ENCODE measurements at places on chromosomes 6 and 20. TPM values are rescaled to one million over a fixed set of nuclear protein-coding genes. Genes with fewer than 3 reads are reported as not detected.

GRCh38 chr6:154432533-154433476 lies 76.2 kb upstream of the IPCEF1 start:
- H3K27ac ChIP-seq = no peak overlapping the region
- H3K27me3 ChIP-seq = no peaks in the 10 kb centered on the region
- no peak for DNase-seq
- no peak overlapping the region for H3K4me3 ChIP-seq

DNA sequence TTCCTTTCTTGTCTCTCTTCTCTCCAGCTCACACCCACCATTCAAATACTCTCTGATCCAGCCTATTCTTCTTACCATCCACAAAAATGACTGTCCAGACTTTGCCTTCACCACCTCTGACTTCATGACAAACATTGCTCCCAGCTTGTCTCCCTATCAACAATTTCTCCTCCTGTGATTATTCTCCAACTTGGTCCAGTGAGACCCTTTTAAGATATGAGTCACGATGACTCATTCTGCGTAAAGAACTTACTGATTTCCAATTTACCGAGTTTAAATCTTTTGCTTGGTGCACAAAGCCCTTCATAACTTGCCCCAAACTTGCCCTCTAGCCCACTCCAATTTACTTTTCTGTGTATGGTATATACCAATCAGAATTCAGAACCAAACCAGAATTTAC lies 833.2 kb downstream of the MAFB start:
- H3K4me3 ChIP-seq = no peak overlapping the region
- H3K4me1 ChIP-seq = peaks cover 8% of the 10 kb centered on the region
- no peak for DNase-seq
- H3K27ac ChIP-seq = no peak overlapping the region
- no peaks in the 10 kb centered on the region for H3K36me3 ChIP-seq

- no peaks in the 10 kb centered on the region for H3K4me1 ChIP-seq
- no peak overlapping the region for H3K4me3 ChIP-seq
- peak overlapping the region; percentile 57 for H3K27ac ChIP-seq
- H3K27me3 ChIP-seq = no peaks in the 10 kb centered on the region
- H3K36me3 ChIP-seq = no peaks in the 10 kb centered on the region
- no peak for DNase-seq
Measured at GRCh38 chr6:96157018-96157565, 141.3 kb downstream of the FUT9 start.

Gene SLC17A9
- total RNA-seq = 17.3 TPM

Gene NKX2-4
- total RNA-seq = not detected
